Activated CD4-positive, alpha-beta T cell treated with anti-CD3 and anti-CD28 coated beads, Interleukin-2, amount 50 U/mL, for 24 hours (primary cell): ENCODE measurements at places on chromosomes 1 and 21.

DNA sequence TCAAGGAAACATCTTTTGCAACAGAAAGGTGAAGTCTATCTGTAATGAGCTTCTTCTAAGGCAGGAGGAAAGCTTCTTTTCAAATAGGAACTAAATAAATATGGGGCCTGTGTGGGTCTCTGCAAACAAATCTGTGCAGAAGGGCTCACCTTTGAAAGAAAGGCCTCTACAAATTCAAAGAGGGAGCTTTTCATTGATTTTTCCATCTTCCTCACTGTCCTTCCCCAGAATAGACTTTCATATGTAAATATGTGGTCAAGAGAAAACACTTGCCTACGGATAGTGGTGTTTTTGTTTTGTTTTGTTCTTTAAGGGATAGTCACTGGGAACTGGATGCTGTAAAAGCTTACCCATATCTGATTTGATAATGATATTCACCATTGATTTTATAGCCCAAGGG lies 223.4 kb downstream of the DSCAM start:
- DNase-seq: no peak

- DNase-seq: no peak
Observed at GRCh38 chr1:116558571-116558970, 12.3 kb downstream of the CD58 start.

DNA sequence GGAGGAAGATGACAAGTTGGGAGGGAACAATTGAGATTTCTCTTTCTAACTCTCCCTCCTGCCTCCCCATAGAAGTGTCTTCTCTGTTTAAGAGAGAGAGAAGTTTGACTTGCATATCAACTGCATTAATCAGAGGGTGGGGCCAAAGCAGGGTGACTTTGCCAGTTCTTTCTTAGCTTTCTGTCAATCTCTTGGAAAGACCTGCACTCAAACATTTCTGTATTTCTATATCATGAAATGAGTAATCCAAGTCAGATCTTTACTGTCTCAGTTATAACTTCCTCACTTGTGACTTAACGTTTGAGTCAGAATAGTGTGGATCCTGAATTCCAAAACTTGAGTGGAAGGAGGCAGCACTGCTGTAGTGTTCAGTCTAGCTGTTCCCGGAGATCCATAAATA lies 180.8 kb upstream of the KCNK2 start:
- DNase-seq: no peak

DNA sequence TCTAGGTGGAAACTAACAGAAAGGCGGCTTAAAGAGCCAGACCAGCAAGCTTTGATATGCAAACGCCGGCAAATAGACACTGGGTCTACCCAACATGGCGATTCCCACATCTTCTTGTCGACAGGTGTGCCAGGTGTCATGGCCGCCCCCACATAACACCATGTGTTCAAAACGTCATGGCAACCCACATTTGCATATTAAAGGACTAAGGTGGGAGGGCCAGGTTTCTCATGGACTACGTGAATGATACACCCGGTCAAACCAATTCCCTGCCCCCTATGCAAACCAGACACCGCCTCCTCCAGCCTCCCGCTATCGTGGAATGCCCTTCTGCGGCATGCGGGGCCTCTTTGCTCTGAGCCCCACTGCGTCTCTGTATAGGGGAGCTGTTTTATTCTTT lies 41.3 kb downstream of the ICOSLG start:
- no peak for DNase-seq

DNA sequence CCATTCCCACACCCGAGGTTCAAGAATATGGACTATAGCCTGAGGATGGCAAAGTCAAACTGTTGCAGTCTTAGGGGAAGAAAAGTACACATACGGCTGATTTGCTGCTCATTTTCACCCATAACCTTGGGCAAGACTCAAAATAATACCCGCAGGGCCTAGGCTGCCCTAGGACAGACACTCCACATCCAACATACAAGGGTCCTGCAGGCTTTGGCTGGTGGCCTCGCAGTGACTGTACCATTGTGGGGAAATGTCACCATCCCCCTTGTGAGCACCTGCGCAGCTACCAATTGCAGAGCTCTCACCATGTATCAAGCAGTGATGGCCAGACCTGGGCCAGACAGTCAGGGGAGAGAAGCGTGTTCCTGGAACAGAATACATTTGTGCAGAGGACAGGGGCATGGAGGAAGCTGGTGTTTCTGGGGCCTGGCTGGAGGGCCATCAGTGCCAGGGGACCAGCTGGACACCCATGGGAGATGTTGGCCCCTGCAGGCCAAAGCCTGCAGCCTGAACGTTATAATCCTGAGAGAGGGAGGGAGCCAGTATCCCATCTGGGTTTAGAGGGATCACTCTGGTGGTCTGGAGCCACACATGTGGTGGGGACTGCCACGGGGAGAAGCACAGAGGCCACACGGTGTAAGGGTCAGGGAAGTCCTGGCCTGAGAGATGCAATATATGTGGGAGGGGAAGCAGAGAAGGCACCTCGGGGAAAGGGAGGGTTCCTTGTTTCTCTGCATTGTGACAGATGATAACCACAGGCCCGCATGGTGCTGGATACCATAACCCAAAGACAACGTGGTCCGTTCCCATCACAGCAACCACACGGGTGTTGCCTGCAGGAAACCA lies 101.2 kb downstream of the GLIS1 start:
- DNase-seq: no peak

- no peak for DNase-seq
Observed at GRCh38 chr1:10101929-10102328, 69.2 kb downstream of the UBE4B start.

DNA sequence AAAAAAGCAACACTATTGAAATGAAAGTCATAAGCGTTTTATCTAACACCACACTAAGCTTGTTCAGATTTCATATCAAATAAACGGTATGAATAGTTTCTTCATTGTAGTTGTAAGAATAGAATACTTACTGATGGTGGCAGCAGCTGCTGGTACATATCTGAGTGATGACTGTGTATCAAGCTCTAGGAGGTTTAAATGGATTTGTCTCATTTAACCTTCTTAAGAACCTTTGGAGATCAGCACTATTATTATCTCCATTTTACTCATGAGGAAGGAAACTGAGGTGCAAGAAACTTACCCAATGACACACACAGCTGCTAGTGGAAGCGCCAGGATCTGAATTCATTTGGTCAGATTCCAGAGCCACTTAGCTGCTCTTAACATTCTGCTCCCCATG lies 104.0 kb downstream of the EIF4G3 start:
- DNase-seq: no peak

DNA sequence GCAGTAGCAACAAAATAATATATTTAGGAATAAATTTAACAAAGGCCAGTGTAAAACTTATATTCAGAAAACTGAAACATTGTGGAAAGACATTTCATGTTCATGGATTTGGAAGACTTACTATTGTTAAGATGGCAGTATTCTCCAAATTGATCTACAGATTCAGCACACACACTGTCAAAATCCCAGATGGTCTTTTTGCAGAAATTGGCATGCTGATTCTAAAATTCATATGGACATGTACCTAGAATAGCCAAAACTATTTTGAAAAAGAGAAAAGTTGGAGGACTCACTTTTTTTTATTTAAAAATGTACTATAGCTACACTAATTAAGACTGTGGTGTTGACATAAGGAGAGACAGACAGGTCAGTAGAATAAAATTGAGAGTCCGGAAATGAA lies 32.0 kb upstream of the SH3D21 start:
- no peak for DNase-seq

GRCh38 chr1:208820580-208821212 lies 576.5 kb upstream of the PLXNA2 start:
- no peak for DNase-seq

GRCh38 chr1:186802388-186802787 lies 26.4 kb upstream of the PLA2G4A start:
- no peak for DNase-seq

DNA sequence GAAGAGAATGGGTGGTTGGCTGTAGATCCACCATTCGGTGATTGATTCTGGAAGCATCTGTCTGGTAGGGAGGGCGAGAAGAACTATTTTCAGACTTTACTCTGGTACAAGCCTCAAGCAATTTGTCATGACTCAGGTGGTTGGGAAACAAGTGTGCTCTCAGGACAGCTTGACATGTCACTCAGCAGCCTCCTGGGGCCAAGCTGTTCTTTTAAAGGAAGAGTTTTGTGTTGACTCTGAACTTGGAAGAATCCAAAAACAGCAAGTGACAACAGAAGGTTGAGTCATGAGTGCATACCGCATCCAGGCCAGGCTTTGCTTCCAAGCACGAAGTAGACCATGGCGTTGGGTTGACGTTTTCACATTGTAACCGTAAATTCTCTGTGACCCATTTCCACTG lies 65.9 kb downstream of the CLIC6 start:
- no peak for DNase-seq

DNA sequence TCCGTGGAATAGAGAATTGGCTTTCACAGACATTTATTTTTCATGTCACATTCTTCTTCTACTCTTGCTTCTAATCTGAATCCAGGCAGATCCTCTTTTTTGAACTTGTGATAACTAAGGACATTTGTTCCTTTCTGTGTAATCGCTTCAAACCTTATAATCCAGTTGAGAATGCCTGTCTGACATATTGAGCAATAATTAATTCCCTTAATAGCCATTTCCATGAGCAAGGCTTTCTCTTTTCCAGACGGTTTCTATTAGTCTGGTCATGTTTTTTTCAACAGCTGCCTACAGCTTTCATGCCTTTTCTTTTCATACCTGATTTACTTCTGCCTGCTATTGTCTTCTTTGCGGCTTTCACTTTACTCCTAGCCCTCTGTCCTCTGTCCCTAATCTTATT lies 163.4 kb downstream of the CYYR1 start:
- no peak for DNase-seq

DNA sequence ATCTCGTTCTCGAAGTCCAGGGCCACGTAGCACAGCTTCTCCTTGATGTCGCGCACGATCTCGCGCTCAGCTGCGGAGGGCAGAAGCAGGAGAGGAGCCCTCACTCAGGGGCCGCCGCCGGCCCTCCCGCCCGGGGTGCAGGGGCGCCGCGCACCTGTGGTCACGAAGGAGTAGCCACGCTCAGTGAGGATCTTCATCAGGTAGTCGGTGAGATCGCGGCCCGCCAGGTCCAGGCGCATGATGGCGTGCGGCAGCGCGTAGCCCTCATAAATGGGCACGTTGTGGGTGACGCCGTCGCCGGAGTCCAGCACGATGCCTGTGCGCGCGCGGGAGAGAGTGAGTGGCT lies 1.8 kb downstream of the ACTA1 start:
- DNase-seq: no peak

- DNase-seq: no peak
Observed at GRCh38 chr1:26603856-26604255, 74.3 kb downstream of the RPS6KA1 start.

- DNase-seq: no peak
Observed at GRCh38 chr1:46547481-46548383, 3.7 kb downstream of the KNCN start.

GRCh38 chr1:20087668-20088067 lies 17.7 kb downstream of the PLA2G5 start:
- no peak for DNase-seq

GRCh38 chr1:21035794-21036193 lies 140.9 kb downstream of the EIF4G3 start:
- DNase-seq: no peak

DNA sequence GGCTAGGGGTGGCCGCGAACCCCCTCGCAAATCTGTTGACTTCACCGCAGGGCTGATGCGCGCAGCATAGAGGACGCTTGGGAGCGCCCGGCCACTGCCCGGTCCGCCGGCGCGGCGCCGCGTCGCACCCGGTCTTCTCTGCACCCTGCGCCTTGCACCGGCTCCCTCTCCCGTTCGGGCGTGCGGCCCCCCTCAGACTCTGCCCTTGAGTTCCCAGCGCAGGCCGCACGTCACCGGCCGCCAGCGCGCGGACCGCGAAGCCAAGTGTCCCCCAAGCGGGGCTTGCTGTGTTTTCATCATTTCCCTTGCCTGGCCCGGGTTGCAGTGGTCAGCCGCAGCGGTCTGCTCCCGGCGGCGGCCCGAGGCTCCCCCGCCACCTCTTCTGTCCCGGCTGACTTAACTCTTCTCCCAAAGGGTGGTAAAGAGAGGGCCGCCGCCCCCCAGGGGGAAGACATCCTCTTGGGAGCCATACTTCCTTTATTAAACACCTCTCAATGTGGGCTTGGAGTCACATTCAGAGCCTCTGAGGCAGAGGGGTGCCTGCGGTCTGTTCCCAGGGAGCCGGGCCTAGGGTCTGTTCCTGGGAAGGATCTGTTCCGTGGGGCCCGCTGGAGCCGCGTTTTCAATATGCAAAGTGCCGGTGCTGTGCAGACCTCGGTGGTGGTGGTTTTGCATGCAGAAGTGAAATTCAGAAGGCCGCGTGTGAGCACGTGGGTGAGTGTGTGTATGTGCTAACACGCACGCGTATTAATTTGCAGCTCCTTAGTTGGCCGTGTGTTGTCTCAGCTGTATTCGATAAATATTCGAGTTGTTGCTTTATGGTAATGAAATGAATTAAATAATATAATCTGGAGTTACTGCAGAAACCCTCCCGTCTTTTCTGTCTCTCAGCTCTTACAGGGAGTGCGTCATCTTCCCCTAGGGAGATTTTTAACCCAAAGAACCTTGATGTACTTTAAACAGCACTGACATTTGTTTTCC lies 17.6 kb downstream of the PBX1 start:
- no peak for DNase-seq

DNA sequence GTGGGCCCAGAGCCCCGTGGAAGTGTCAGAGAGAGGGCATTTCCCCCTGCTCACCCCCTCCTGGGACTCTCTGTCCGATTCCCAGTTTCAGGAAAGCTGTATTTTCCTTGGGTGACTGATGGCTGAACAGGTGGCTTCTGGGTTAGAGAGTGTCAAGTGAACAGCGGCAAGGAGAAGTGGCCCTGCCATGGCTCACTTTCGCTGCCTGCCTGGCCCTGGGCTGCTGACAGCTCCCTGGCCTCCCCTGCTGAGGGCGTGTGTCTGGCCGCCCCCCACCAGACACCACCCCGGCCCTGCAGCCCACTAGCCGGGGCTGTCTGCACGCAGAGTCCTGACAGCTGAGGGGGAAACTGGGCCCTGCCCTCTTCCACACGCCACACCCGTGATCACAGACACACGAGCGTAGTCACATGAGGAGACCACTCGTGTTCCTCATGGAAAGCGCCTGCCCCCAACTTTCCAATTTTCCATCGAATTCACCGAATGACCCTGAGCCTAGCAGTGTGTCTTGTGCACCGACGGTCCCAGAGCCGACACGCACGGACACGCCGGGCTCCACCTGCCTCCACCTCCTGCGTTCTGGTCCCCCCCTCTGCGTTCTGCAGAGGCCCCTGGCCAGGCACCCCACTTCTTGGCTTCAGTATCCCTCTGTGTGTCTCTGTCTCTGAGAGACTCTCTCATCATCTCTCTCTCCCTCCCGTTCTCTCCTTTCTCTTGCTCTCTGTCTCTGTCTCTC lies 60.6 kb upstream of the CASZ1 start:
- no peak for DNase-seq

GRCh38 chr1:53629101-53629691 lies 109.8 kb downstream of the GLIS1 start:
- DNase-seq: no peak

GRCh38 chr1:21270086-21270689 lies 20.1 kb downstream of the ECE1 start:
- DNase-seq: peak; percentile 76

DNA sequence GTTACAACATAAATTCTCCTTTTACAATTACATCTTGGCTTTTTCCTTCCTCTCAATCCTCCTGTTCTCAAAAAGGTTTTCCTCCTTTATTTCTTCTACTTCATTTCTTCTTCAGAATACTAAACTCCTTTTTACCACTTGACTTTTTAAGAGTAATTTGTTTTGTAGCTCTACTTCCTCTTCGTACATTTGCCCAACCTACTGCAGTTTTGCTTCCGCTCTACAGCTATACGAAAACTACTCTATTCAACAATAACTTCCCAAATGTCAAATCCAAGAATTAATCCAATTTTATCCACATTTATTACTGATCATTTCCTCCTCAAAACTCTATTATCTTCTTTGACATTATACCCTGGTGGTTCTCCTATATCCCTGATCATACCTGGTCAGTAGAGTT lies 3.4 kb downstream of the GDAP2 start:
- no peak for DNase-seq
